ENCODE measurements at places on chromosomes 3 and 15.
A peak's percentile ranks its signal among the peaks of the same experiment; 100 is the strongest.

DNA sequence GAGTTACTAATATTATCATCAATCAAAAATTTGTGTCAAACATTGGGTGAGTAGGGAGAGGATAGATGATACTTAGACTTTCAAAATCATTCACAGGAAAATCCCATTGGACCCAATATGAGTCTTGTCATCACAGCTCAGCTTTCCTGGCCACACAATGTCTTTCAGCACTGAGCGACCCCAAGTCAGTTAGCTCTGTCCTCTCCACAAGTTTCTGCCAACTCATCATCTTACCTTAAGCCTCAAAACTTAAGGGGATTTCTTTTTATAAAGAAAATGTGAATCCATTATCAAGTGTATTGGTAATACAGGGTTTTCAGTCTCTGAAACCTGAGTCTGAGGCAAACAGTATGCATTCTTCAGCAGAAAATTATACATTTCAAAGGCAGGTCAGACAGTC is 55.8 kb downstream of the SUMF1 start:
- DNase-seq: no peak
- no peak overlapping the region for H3K27ac ChIP-seq
- H3K36me3 ChIP-seq: peaks cover 6% of the 10 kb centered on the region
- H3K4me3 ChIP-seq: no peak overlapping the region
- H3K4me1 ChIP-seq: no peaks in the 10 kb centered on the region

DNA sequence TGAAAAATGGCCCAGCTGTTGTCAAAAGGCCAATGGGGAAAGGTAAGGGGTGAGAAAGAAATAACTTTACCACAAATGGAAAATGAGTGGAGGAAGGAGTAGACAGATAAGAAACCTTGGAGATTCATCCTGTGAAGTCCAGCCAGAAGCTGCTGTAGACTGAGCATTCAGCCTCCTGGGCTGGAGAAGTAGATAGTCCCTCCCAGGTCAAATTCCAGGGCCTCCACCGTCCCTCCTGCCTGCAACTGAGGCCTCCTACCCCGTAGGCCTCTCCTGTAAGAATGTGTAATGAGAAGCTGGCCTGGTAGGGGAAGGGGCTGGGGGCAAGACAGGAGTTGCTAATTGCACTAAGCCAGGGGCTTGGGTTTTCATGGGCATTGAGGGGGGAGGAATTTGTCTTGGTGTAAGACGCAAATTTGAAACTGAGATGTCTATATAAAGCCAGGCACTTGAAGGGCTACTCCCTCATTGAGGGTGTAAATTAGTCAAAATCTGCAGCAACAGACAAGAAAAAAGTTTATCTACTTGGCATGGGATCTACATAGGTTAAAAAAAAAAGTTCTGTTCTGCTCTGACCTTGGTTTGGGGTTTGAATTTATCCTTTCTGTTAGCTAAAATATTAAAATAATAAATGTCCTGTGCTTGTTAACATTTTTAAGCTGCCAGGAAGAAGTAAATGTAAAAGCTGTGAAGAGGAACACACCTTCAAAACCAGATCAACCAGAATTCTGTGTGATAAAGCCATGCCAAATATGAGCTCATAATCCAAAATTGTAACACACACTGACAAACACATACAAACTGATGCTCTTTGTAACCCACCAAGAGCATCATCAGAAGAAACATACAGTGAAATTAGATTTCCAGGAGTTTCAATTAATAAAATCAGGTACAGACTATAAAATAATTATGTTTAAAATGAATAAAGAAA is 1.7 kb upstream of the RBP2 start:
- DNase-seq: no peak
- no peaks in the 10 kb centered on the region for H3K27me3 ChIP-seq
- H3K27ac ChIP-seq: no peak overlapping the region
- H3K36me3 ChIP-seq: no peaks in the 10 kb centered on the region

DNA sequence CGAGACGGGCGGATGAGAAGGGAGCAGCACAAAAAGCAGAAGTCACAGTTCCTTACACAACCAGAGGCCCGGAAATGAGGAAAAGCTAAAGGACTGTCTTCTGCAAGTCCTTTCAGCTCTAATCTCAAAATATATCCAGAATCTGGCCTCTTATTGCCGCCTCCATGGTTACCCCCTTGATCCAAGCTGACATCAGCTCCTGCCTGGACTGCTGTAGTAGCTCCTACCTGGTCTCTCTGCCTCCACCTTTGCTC is 324.0 kb upstream of the ROPN1 start:
- DNase-seq: no peak
- H3K36me3 ChIP-seq: no peaks in the 10 kb centered on the region
- H3K4me3 ChIP-seq: no peak overlapping the region
- H3K27me3 ChIP-seq: no peaks in the 10 kb centered on the region

- no peak for DNase-seq
- no peak overlapping the region for H3K27ac ChIP-seq
- no peaks in the 10 kb centered on the region for H3K27me3 ChIP-seq
- no peaks in the 10 kb centered on the region for H3K4me1 ChIP-seq
- H3K4me3 ChIP-seq: no peak overlapping the region
Observed at GRCh38 chr3:119551598-119551997, 7.8 kb downstream of the CD80 start.

DNA sequence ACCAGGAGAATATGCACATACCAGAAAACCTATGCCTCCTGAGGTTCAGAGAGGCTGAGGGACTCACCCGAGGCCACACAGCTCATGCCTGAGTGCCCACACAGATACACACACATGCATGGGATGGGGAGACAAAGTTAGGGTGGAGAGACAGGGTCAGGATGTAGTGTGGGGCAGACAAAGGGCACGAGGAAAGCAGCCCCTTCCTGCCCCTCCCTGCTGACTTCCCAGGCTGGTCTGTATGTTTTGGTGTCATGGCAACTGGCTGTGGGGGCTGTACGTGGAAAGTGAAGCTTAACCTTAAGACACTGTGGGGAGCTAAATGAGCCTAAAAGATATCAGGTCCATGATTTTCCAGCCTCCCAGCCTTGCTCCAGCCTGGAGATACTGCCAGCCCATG is 57.8 kb downstream of the EPHB3 start:
- no peaks in the 10 kb centered on the region for H3K4me1 ChIP-seq
- DNase-seq: no peak
- H3K27me3 ChIP-seq: no peaks in the 10 kb centered on the region
- no peaks in the 10 kb centered on the region for H3K36me3 ChIP-seq

GRCh38 chr3:62370858-62371719 is 2.3 kb downstream of the FEZF2 start:
- peaks cover 98% of the 10 kb centered on the region for H3K27me3 ChIP-seq
- H3K4me3 ChIP-seq: no peak overlapping the region
- H3K27ac ChIP-seq: no peak overlapping the region
- no peak for DNase-seq

GRCh38 chr3:112640930-112641801 is at the start of gene CCDC80:
Gene CCDC80 (minus strand): TSS chr3:112641143. CDS start chr3:112639905, 1,238 bp downstream.
- H3K4me1 ChIP-seq: peaks cover 64% of the 10 kb centered on the region
- peak within 1 kb of the TSS; percentile 65 for H3K27ac ChIP-seq
- no peaks in the 10 kb centered on the region for H3K27me3 ChIP-seq
- H3K36me3 ChIP-seq: no peaks in the 10 kb centered on the region
- DNase-seq: peak; percentile 25

DNA sequence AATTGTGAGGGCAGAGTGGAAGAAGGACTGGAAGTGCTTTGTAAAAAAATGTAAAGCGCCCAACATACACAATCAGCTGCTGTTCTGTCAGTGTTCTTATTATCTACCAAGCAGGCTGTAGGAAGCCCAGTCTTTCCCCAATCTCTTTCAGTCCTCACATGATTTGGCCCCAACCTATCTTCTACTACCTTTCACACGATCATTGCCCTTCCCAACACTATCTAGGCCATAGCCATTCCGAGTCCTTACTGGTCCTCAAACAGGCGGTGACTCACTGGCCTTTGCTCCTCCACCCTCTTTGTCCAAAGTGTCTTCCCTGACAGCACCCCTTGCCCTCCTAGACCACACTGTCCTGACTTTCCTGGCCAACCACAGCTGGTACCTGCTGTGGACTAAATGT is 861 bp upstream of the RFT1 start:
- peak overlapping the region; percentile 83 for H3K27ac ChIP-seq
- no peaks in the 10 kb centered on the region for H3K36me3 ChIP-seq
- DNase-seq: peak; percentile 25
- peaks cover 16% of the 10 kb centered on the region for H3K4me1 ChIP-seq
- no peak overlapping the region for H3K4me3 ChIP-seq

GRCh38 chr3:191997579-191998268 is 536.8 kb downstream of the PYDC2 start:
- H3K4me3 ChIP-seq: no peak overlapping the region
- H3K36me3 ChIP-seq: no peaks in the 10 kb centered on the region
- no peak for DNase-seq
- H3K4me1 ChIP-seq: no peaks in the 10 kb centered on the region
- no peak overlapping the region for H3K27ac ChIP-seq

- DNase-seq: peak; percentile 55
- H3K4me1 ChIP-seq: no peaks in the 10 kb centered on the region
- no peaks in the 10 kb centered on the region for H3K36me3 ChIP-seq
- H3K27ac ChIP-seq: no peak overlapping the region
Observed at GRCh38 chr15:42143866-42144625, 12.4 kb downstream of the PLA2G4F start.

DNA sequence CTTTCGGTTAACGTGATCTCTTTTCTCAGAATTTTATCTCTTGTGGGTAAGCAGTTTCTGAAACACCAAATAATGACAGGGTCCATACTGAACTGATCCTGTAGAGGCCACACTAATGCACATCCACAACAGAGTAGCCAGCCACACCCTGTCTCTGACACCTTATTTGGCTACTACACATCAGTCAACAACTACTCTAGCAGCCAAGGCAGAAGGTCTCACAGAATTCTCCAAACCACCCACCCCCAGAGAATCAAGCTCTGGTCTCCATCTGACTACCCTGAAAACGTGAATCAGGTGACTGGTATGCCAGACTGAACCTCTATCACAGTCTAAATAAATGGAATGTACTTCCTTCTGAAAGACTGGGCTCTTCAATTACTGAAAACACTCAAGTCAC is 38.0 kb downstream of the EDC3 start:
- H3K27me3 ChIP-seq: no peaks in the 10 kb centered on the region
- H3K36me3 ChIP-seq: peaks cover 8% of the 10 kb centered on the region
- H3K4me3 ChIP-seq: no peak overlapping the region
- H3K27ac ChIP-seq: no peak overlapping the region
- no peak for DNase-seq

GRCh38 chr3:4837374-4837930 is 141.8 kb upstream of the BHLHE40 start:
- no peak overlapping the region for H3K27ac ChIP-seq
- DNase-seq: no peak
- peaks cover 19% of the 10 kb centered on the region for H3K36me3 ChIP-seq
- H3K4me3 ChIP-seq: no peak overlapping the region
